ENCODE measurements at places on chromosomes 5 and 9.
A peak's percentile ranks its signal among the peaks of the same experiment; 100 is the strongest.

DNA sequence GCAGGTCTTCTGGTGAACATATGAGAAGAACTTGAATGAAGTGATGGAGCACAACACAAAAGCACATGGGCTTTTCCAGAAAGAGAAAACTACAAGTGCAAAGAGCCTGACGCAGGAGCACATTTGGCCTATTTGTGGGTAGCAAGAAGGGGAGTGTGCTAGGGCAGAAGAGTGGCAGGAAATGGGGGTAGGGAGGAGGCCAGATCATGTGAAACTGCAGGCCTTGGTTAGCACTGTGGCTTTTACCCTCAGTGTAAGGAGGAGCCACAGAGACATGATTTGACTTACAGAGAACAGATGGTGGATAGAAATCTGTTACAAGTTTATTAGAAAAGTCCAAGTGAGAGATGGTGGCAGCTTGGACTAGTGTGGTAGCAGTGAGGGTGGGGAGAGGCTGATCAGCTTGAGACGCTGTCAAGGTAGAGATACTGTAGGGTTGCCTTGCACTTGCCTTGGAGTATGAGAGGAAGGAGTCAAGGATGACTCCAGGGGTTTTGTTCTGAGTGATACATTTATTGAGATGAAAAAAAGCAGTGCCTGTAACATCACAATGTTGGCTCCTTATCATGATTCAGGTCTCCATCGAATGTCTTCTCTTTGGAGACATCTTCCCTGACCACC is 126.7 kb downstream of the PPP2R2B start:
- no peak for DNase-seq

DNA sequence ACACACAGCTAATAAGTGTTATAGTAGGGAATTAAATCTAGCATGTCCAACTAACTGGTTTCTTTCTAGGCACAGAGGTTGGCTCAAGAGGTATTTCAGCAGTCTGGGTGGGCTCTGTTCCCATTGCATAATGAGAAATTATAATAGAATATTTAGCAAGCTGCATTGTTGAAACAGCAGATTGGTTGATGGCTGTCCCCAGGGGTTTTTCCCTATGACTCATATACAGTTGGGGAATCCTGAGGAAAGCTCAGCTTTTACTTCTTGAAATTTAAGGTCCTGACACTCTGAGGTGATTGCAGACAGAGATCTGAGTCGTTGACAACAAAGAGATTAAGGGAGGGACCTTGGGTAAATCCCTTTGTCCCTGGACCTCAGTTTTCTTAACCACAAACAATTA is 38.3 kb upstream of the TNFSF8 start:
- DNase-seq, result no peak

- DNase-seq, result no peak
Observed at GRCh38 chr5:115661101-115661500, 35.3 kb upstream of the TMED7 start.

DNA sequence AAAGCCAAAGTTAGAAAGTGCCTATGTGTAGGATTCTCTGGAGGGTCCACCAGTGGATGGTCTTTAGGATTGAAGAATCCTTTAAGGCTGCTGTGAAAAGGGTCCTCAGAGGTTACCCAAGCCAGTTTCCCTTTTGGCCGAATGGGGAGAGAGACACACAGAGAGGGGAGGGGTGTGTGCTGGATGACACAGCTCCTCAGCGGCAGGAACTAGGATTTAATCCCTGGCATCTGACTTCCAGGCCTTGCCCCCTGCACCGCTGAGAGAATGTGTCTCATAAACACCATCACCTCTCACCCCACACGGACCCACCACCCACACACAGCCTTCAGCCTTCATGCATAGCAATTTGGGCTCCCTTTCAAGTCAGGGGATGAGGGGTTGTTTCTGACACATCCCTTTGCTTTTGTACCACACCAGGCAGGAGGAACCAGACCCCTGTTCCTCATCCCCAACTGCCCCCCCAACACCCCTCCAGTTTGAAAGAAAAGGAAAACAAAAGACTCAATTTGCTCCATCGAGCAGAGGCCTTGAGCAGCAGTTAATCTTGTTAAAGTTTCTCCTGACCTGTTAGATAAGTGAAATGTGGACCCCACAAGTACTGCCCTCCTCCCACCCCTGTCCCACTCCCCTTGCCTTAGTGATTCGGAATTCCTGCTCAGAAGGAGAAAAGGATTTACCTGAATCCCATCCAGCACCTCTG is 4.0 kb downstream of the PAPPA start:
- no peak for DNase-seq

DNA sequence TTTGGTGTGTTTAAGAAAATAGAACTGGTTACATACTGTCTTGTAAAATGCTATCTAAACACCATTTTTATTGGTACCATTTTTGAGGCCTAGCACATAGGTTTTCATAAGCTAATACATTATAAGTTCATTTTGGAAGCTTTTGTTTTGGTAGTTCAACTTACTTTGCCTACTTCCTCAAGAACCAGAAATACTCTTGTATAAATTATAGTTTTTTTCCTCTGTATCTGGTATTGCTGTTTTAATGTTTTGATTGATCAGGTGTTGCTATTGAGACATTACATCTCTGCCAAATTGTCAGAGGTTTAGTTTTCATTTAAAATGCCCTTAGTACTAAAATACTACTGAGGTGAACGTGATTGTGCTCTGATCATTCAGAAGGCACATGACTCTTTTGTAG is 90.6 kb upstream of the GRHPR start:
- DNase-seq, result no peak

DNA sequence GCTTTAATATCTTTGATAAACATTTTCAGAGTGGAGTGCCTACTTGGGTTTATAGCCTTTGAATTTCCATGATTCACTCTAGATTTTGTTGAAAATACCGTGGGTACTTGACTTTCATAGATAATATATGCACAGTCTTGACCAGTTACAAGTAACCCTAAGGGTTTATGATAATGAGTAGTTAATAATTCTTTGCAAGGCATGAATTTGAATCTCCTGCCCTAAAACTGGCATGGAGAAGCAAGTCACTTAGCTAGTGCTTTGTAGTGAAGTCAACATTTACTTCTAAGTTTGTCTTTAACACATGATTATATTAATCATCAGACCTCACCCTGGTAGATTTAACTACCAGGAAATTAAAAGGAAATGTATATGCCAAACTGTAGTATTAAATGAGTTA is 115.8 kb downstream of the CWC27 start:
- no peak for DNase-seq

- DNase-seq, result no peak
Observed at GRCh38 chr9:105030285-105030684, 102.3 kb upstream of the ABCA1 start.

DNA sequence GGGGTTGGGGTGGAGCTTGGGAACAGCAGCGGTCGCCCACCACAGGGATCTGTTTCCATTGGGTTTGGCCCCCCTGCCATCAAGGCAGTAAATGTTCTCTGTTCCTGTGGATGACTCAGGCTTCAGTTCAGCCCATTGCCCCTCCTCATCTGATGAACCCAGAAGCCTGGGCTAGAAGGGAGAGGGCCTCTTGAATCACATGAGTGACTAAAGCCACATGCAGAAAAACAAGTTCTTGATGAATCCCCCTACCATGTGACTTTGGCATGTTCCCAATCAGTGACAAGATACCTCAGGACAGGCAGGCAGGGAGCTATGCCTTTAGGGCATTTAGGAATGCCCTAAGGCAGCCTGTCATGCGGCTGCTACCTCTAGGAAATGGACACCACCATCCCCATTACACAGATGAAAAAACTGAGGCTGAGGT is 2.5 kb downstream of the SH3PXD2B start:
- DNase-seq, result peak; percentile 21

DNA sequence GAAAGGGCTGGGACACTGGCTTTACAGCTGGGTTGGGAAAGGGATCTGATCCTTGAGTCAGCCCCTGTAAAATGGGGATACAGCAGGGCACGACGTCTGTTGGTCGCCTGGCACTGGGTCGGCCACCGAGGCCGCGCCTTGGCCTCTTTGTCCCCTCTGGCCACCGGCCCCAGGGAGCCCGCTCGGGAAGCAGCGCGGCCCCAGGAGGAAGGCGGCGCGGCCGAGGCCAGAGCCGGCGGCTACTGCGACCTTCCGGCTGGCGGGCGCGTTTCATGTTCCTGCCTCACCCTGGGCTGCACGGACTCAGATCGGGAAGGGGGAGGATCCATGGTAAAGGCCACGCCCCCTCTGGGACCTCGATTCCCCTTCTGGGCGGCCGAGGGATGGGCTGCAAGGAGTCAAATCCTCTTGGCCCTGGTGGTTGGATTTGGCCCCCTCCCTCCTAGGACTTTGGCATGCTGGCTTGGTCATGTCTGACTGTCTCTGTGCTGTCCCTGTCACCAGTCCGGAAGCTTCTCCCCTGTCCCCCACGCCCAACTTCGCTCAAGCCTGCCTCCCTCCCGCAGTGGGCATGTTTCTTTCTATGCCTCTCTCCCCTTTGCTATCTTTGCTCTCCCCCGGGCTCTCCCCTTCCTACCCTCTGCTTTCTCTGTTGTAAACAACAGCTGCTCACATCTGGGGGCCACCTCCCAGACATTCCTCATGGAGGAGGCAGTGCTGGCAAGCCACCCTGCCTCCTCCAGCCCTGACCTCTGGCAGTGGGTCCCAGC is 25.8 kb downstream of the FPGS start:
- DNase-seq, result no peak

GRCh38 chr5:122985006-122985700 is 51.4 kb downstream of the PPIC start:
- no peak for DNase-seq

DNA sequence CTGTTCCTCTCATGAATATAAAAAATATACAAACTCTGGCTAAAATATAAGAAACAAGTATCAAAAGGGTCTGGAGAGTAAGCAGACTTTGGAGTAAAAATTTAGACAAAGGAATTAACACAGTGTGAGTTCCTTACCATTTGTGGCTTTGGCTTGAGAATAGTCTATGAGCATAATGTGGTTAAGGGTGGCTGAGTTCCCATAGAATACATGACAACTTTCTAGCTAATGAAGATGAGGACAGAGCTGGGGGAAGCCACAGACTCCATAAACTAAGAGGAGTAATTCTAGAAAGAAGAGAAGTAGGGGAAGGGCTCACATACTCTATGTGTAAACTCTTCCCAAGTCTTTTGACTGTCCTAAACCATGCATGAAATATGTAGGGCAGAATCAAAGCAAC is 79.4 kb downstream of the CAAP1 start:
- no peak for DNase-seq

Data from NCI-H345 (cell line).